ENCODE measurements at places on chromosomes 13 and 19.

GRCh38 chr13:96996886-96997285, 2.6 kb upstream of the OXGR1 start:
- no peak for DNase-seq

GRCh38 chr13:113917594-113918371, 53.9 kb upstream of the GAS6 start:
- no peak for DNase-seq

GRCh38 chr19:42563352-42564210, 31.1 kb downstream of the CEACAM8 start:
- DNase-seq: peak; percentile 46

- DNase-seq: peak; percentile 95
Observed at GRCh38 chr19:10695401-10696398, 5.5 kb upstream of the QTRT1 start.

DNA sequence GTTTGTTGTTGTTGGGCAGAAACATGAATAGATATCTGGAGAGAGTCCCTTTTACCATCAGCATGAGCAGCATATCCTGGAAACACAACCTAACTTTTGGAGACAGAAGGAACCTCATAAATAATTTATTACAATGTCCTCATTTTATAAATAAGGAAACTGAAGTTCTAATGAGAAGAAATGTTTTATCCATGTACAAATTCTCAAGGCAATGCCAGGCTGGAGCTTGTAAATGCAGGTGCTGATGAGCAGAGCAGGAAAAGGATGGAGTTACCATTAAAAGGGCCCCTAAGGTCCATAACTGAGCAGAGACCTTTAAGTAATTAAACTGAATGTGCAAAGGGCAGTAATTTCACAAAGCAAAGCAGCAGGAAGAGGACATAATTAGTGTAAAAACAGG, 17.3 kb downstream of the LCP1 start:
- DNase-seq: no peak

GRCh38 chr19:41328157-41328841, 18.3 kb downstream of the CCDC97 start:
- no peak for DNase-seq

DNA sequence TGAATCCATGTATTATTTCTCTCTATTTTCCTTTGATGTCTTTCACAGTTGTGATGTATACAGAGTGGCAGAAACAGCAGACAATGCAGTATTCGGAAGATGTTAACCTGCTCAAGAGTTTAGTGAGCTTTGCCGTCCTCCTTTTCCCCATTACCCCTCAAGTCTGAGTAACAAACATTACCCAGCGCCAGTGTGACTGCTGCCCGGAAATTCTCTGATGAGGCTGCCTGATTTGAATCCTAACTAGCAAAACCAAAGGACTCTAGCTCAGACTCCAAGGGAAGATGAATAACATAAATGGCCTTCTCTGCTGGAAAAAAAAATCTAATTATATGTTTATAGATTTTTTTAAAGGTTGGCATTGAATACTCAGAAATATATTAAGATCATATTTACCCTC, 247.3 kb upstream of the SOX21 start:
- DNase-seq: no peak

DNA sequence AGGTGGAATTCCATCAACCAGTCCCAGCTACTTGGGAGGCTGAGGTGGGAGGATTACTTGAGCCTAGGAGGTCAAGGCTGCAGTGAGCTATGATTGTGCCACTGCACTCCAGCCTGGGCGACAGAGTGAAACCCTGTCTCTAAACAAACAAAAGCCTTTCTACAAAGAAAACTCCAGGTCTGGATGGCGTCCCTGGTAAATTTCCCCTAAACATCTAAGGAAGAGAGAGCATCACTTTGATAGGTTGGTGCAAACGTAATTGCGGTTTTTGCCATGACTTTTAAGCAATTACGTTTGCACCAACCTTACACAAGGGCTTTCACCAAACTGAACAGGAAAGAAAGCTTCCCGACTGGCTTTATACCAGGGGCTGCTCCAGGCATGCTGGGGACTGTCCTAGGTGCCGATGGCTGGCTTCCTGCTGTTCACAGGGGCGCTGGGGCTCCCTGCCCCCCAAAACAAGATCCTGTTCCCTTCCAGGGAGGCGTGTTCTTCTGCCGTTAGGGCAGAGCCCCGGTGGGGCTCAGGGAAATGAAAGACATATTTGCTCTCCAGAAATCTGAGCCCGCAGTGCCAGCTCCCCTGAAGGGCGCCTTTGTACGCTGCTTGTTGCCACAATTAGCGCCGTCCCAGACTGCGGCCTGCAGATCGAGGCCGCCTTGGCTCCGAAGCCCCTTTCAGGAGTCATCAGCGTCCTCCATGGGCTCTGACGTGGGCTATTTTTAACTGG, 38.7 kb upstream of the KLF2 start:
- DNase-seq: no peak

DNA sequence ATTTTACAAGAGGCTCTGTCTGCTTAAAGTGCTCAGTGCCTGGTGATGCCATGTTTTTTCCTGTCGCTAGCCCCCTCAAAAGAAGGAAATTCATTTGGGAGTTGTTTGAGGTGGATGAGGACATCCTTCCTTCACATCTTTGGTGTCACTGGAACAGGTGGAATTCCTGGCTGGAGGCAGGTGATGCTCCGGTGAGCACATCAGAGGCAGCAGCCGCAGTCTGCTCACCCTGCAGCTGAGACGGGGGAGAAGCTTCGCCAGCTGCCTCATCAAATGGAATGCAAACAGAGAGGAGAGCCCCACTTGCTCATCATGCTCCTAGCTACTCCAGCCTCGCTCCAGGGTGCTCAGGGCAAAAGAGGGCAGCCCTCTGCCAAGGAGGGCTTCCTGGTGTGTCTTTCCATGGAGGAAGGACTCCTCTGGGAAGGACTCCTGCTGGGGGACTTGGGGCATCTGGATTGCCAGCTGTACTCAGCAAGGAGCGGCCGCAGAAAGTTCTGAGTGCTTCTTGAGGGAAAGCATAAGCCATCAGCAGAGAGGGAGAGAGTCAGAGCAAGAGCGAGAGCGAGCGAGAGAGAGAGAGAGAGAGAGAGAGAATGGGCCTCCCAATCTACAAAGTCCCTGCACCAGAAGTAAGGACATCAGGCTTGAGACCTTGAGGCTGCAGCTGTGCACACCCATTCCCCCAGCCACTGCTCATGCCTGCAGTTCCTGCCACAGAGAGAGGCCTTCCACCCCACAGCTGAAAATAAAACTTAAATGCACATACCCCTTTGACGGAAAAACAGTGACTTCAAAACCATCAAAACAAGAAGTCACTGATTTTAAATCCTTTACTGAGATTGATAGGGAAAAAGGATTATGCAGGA, 74.3 kb upstream of the UBL3 start:
- no peak for DNase-seq

GRCh38 chr19:46963093-46963734, 56.4 kb upstream of the NPAS1 start:
- no peak for DNase-seq

DNA sequence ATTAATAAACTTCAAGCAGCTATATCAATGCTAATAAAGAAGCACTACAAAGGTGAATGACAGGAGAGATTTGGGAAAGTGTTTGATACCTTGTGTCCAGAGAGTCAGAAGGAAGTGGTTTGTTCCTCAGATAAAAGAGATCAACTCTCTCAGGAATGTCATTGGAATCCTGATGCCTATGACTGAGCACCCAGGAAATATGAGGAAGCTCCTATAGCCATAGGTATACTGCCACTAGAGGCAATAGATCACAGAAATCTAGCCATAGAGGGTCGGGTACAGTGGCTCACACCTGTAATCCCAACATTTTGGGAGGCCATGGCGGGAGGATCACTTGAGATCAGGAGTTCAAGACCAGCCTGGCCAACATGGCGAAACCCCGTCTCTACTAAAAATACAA, 612.6 kb downstream of the DACH1 start:
- DNase-seq: no peak

DNA sequence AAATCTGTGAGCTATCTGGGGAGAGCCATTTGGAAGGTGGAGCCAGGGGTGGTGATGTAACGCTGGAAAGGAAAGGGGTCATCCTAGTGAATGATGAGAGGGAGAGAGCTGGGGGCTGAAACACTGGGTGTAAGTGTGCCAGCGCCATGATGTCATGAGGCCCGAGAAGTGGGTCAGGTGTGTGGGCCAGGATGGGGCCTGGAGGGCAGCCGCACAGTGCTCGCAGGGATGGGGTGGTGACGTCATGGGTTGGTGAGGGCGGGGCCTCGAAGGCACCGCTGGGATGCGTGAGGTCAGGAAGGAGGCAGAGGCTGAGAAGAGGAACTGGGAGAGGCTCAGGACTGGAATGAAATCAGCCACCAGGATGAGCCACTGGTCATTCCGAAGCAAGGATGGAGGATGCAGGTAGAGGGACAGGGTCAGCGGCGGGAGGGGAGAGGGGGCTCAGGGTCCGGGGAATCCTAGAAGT, 4.4 kb downstream of the CCDC61 start:
- peak; percentile 33 for DNase-seq

- DNase-seq: no peak
Observed at GRCh38 chr19:49946415-49946814, 14.6 kb downstream of the SIGLEC11 start.

DNA sequence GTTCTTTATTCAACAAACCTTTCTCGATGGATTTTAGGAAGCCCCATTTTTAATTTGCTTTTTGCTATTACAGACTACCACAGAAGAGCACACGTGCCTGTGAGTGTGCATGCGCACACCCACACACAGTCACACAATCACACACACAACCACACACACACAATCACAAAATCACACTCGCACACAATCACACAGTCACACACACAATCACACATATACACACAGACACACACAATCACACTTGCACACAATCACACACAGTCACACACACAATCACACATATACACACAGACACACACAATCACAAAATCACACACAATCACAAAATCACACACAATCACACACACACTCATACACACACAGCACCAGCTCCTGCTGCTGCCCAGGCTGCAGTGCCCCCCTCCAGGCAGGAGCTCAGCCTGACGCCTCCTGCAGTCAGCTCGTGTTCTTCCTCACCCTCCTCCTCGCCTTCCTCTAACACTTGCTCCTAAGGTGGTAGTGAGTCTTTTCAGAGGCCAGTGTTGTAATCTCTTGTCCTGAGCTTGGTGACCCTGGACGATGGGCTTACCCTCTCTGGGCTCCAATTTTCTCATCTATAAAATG, 125.0 kb upstream of the SOX1 start:
- no peak for DNase-seq

DNA sequence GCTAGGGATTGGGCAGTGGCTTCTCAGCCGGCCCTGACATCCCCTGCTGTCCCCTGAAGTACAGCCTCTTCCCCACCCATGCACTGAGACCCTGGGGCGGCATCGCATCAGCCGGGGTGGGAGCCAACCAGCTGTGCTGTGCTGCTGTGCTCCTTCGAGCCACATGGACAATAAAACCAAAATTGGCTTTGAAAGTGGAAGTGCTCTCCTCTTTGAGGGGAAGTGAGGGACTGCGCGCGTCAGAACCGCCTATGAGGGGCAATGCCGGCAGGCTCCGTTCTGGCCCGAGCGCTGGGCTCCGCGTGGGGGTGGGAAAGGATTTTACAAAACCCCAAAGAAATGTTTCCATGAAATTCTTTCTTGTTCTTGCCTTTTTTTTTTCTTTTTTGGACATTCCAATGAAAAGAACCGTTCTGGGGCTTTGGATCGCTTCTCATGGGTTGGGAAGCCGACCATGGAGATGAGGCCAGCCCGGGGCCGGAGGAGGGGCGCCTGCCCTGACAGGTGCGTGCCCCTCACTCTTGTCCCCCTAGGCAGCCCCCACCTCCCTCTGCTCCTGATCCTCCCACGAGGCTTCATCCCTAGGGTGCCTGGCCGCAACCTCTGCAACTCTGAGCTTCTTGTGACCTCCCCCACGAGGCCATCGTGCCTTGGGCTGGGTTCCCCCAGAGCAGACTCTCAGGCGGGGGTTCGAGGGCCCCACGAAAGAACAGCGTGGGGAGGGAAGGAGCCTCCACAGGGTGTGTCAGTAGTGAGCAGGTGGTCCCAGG, 22.6 kb downstream of the KLHL26 start:
- DNase-seq: no peak

DNA sequence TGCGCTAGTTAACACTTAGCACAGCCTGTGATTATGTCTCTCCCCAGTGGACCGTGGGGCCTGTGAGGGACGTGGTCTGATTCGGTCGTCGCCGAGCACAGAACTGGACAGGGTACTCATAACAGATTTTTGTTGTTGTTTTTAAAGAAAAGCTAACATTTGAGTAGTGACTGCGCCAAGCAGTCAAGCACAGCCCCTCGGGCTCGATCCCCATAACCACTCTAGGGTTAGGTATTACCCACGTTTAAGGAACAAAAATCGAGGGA, 805 bp upstream of the PTOV1 start:
- DNase-seq: no peak

DNA sequence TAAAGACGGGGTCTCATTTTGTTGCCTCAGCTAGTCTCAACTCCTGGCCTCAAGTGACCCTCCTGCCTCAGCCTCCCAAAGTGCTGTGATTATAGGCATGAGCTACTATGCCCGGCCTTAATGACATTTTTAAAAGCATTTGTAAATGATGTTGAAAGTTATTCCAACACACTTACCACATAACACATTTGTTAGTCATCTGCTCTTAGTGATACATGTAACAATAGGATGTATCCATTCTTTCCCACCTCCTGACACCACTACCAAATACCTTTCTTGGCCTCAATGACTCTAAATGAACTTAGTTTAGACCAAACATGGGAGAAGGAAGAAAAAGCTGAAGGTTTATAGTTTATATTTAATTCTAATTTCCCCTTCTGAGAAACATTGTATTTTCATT, 59.8 kb upstream of the MEDAG start:
- no peak for DNase-seq

GRCh38 chr19:17554968-17555479, 425 bp upstream of the COLGALT1 start:
- DNase-seq: no peak

DNA sequence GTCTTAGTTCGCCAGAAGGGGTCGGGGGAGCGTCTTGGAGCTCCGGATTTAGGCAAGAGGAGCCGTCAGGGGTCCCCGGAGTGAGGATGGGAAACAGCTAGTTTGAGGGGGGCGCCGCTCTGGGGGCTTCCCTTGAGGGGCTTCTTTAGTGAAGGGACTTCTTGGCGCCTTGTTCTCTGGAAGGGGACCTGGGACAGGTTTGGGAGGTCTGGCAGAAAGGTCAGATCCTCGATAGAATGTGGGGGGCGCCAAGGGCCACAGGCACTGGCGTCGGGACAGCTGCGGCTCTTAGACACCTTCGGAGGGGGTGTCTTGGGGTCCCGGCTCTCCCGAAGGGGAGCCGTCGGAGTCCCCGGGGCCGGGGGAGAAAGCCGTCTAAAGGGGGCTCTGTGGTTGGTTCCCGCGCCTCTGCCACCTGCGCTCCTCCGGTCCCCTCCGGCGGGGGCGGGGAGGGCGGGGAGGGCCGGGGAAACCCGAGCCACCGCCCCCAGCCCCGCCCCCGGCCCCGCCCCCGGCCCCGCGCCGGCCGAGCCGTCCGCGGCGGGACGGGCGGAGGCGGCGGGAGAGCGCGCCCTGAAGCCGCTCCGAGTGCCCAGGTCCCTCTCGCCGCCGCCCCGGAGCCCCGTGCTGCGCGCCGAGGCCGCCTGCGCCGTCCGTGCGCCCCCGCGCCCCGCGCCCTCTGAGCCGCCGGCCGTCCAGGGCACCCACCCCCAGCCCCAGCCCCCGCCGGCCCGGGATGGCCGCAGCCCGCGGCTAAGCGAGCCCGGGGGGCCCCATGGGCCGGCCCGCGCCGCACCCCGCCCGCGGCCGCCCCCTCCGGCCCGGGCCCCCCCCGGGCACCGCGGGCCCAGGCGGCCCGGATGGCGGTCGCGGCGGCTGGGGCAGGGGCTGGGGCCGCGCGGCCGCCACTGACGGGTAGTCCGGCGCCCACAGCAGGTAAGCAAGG, at the start of gene NRTN:
Gene NRTN (plus strand): TSS at position 552 of the 946 bp plus-strand sequence. CDS start 19,099 bp downstream, outside the sequence.
- no peak for DNase-seq

All from endothelial cell (in vitro differentiated cells).